Caki2 (cell line): ENCODE measurements at places on chromosomes 3 and 15.
A peak's percentile ranks its signal among the peaks of the same experiment; 100 is the strongest.

DNA sequence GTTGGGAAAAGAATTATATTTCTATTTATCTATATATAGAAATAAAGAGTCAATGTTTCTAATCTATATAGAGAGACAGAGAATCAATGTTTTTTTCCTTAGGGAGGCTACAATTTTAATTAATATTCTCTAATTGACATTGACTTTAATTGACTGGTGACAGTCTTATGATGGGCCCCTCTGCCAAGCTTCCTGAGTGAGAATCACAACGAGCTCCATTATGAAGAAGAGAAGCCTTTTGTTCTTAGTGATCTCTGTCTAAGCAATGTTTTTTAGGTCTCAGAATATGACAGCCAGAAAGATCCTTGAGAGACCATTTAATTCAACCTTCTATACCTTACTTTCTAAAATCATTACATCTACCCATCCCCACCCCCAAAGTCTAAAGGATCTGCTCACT lies 70.9 kb downstream of the IGSF11 start:
- DNase-seq: no peak

DNA sequence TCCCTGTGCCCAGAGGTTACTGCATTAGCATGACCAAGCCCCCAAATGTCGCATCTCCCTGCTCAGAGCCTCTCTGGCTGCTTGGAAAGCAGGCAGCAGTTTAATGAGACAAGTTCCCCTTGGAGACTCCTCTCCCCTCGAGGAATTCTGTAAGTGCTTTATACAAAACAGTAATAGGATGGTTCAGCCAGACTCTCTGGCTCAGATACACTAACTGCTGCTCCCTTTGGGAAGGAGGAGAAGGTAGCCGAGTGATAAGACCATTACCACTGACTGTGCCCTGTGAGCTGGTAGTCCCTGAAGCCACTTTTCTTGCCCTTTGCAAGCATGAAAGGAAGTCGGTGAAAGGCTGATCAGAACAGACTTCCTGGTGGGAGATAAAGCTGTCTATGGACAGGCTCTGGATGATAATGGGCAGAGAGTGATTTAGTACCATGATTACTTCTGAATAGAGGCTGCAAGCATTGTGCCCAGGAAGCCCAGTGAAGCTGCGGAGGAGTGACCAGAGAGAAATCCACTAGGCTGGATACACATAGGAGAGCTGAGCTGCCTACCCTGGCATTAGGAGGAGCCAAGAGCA lies 100.8 kb downstream of the SEMA6D start:
- no peak for DNase-seq

GRCh38 chr3:141450727-141451375 lies 36.0 kb upstream of the RASA2 start:
- no peak for DNase-seq

GRCh38 chr3:113158171-113158570 lies 53.2 kb upstream of the BOC start:
- DNase-seq: no peak

DNA sequence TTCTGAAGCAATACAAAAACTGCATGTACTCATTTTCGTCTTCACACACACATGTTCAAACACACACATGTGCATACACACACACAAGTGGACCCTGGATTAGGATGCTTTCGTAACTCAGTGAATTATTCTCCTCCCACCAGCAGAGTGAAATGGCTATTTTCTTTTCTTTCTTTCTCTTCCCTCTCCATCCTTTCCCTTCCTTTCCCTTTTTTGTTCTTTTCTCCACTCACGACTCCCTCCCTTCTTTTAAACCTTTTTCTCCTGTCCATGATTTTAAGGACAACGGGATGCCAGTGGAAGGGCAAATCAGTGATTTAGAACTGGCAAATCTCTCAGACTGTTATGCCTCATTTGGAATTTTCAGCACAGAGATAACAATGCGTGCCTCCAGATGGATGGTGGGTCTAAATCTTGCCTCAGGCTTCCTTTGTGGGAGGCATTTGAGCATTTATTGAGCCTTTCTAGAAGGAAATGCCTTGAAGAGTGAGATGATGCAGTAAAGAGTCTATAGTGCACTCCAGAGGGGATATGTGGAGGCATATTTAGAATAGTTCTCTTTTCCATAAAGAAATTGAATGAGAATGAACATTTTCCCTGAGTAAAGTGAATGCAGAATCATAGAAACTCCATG lies 130.4 kb upstream of the SLC7A14 start:
- DNase-seq: no peak

- no peak for DNase-seq
Observed at GRCh38 chr3:38984110-38984509, 67.6 kb downstream of the SCN11A start.

GRCh38 chr3:153328690-153329089 lies 166.7 kb downstream of the RAP2B start:
- no peak for DNase-seq

DNA sequence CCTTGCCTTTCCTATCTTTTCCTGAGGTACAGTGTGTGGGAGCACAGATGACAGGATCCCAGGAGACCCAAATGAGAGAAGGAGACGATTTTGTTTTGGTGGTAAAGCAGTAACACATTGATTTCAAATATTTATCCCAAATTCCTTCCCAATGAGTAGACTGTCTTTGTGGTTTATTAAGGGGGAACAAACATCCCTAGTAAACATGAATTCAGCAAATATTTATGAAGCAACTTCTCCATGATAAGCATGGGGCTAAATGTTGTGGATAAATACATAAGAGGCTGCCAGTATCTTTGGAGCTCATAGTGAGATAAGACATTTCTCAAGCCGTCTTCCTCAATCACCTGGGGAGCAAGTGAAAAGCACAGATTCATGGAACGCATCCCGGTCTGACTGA lies 460.8 kb upstream of the CFAP20DC start:
- DNase-seq: no peak

- DNase-seq: no peak
Observed at GRCh38 chr3:127902486-127902885, 12.5 kb upstream of the KBTBD12 start.

GRCh38 chr3:101567528-101568317 lies 6.1 kb downstream of the TRMT10C start:
- DNase-seq: no peak

- no peak for DNase-seq
Observed at GRCh38 chr3:41956574-41956973, 5.3 kb downstream of the ULK4 start.

GRCh38 chr15:73952913-73953750 lies 26.9 kb downstream of the LOXL1 start:
- DNase-seq: no peak

DNA sequence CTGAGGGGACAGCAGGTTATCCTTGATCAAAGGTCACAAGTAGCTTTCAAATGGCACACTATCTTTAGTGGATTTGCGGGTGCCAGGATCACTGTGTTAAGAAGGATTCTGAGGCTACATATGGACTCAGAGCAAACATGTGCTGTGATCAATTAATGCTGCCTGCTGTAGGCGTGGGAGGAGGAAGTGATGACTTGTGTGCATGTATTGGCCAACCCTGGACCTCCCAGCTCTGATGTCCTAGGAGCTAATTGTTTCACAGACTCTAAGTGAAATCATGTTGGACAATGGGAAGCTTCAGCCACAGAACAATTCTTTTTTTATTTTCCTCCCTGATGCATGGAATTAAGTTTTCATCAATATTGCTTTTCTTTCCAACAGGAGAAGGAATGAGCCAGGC lies 24.4 kb downstream of the FAH start:
- DNase-seq: no peak

DNA sequence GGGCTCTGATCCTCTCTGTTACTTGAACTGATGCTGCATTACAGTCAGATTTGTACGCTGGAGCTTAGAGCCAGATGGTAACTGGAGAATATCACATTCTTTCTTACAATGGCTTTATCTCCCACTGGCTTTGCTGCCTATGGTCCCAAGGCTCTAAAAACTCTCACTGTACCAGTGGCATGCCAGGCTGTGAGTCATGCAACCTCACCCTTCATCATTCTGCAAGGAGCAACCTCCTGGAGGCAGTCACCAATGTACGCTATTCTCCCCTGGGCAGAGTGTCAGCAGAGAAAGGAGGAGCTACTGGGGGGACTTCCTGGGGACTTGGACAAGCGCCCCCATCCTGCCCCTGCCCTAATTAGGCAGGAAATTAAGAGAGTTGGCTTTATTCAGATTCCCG lies 97.9 kb upstream of the EIF1B start:
- no peak for DNase-seq

DNA sequence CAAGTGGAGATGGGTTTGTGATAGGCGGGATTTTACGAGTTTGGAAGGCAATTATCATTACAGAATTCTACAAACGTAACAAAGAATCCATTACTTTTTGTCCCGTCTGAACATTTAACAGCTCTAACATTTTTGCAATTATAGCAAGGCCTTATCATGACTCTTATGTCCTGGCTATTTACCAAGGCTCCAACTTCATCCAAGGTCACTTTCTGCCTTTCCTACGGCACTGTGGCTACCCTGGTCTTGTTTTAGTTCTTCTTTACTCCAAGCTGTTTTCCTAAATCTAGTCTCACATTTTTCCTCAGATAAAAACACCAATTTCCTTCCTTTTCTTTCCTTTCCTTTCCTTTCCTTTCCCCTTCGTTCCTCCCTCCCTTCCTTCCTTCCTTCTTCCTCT lies 33.5 kb upstream of the GRM7 start:
- no peak for DNase-seq

- DNase-seq: peak; percentile 65
Observed at GRCh38 chr3:147945968-147946519, 536.9 kb downstream of the ZIC1 start.

GRCh38 chr3:185549122-185549521 lies 3.3 kb downstream of the LIPH start:
- peak; percentile 91 for DNase-seq

DNA sequence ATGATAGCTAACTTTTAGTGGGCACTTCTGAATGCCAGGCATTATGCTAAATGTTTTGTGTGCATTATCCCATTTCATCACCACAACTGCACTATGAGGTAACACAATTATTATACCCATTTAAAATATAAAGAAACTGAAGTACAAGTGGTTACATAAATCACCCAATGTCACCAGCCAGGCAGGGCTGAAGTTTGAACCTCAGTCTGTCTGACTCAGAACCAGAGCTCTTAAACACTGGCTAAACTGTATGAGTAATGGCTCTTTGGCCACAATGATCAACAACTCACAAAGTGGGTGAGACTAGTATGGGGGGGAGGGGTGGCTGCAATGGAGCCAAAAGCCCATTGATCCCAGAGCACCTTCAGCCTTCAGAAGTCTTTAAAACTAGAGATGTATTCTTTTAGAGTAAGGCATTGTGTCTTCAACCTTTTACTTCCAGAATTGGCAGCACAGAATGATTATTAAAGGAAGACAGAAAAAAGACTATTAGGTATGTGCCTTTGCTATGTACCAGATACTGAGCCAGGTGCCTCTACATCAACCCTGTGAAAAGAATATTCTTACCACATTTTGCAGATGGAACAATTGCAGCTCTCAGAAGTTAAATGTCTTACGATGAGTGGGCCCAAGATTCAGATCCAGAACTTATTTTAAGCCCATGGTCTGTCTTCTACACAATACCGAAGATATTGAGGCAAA lies 166.9 kb downstream of the UACA start:
- peak; percentile 37 for DNase-seq

- DNase-seq: no peak
Observed at GRCh38 chr3:141740349-141740748, 2.3 kb downstream of the RNF7 start.

DNA sequence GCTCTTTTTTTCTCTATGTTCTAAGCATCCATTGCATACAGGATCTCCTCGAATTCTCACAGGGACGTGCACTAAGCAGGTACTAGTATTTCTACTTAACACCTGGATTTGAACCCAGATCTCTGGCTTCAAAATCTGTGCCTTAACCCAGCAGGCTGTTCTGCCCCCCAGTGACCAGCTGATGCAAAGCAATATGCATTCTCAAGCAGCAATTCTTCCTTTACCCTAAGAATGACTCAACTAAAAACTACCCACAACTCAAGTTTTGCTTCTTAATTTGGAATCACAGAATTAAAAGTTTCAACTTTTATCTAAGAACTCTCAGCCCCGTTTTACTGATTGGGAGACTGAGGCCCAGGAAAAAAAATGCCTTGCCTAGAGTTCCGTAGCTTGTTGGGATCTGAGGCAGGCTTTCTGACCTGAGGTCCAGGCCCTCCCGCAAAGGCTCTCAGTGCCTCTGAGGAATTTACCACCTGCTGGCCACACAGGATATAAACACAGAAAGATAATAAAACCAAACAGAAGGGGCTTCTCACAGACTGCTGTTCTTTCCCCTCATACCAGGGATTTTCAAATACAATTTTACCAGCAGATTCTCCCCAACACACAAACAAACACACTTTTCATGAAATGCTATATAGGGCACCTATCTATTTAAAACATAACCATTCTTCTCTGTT lies 115.4 kb upstream of the RAD18 start:
- no peak for DNase-seq

DNA sequence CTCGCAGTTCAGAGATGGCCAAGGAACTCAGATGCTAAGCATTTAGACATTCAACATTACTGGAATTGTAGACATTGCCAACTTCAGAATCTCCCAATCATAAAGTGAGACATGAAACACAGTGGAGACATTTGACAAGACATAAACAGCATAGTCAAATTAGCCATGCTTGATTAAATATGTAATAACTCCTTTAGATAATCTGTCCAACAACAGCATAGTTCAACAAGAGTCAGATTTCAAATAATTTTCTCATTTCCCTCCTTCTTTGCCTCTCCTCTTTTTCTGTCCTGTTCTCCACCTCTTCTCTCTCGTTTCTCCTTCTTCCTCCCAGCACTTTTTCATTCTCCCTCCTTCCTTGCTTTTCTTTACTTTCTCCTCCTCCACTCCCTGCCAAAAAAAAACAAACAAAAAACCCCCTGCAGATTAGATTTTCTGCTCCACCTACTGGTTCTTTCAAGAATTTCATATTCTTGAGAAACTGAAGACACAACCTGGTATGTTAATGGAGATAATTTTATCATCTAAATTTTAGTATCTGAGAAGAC lies 20.2 kb downstream of the CPOX start:
- peak; percentile 33 for DNase-seq

- DNase-seq: no peak
Observed at GRCh38 chr15:89641053-89641452, 14.2 kb downstream of the KIF7 start.

DNA sequence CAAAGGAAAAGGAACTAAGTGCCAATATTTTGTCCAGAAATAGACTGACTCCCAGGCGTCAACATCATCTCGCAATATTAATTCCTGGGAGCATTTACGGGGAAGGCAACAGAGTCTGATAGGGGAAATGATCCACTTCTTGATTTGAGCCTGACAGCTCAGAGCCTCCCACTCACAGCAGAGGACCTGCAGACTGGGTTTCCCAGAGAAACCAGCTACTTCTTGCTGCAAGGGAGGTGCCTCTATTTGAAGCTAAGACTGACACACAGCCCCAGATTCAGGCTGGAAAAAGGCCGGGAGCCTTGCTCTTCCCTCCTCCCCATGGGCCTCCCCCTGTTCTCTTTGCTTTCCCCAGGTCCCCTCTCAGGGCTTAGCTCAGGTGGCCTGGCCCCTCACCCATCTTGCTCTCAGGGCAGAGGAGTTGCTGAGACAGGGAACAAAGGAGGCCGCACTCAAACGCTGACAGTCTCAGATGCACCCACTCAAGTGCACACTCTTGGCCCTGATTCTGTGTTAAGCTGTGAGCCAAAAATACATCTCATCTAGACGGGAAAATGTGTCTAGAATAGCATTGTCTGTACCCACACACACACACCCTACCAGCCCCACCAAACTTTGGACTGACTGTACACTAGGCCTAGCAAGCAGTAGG lies 49.8 kb upstream of the DCLK3 start:
- DNase-seq: no peak

GRCh38 chr15:55552926-55553325 lies 35.2 kb downstream of the PYGO1 start:
- DNase-seq: no peak

GRCh38 chr3:23044463-23044862 lies 158.7 kb upstream of the UBE2E2 start:
- DNase-seq: no peak

GRCh38 chr3:111694471-111694870 lies 99.3 kb upstream of the ZBED2 start:
- DNase-seq: no peak
